Naive thymus-derived CD4-positive, alpha-beta T cell (primary cell): ENCODE measurements at places on chromosomes 6 and 20. TPM values are rescaled to one million over a fixed set of nuclear protein-coding genes. Genes with fewer than 3 reads are reported as not detected.

DNA sequence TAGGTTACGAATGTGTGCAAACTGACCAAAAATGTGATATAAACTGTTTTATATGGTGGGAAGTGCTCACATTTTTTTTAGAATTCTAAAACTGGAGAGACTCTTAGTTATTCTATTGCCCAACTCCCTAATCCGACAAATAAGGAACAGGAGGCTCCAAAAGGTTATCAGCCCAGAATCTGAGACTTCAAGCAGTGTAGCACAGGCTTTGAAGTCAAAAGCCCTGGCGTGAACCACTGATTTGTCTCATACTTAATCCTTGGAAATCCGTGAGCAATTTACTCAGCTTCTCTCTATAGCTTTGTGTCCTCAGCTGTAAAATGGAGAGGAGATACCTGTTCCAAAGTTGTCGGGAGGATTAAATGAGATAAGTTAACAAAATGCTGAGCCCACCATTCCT is 368.8 kb upstream of the SASH1 start:
- DNase-seq = no peak

- no peak for DNase-seq
Measured at GRCh38 chr6:74357321-74357720, 661.3 kb downstream of the CD109 start.

DNA sequence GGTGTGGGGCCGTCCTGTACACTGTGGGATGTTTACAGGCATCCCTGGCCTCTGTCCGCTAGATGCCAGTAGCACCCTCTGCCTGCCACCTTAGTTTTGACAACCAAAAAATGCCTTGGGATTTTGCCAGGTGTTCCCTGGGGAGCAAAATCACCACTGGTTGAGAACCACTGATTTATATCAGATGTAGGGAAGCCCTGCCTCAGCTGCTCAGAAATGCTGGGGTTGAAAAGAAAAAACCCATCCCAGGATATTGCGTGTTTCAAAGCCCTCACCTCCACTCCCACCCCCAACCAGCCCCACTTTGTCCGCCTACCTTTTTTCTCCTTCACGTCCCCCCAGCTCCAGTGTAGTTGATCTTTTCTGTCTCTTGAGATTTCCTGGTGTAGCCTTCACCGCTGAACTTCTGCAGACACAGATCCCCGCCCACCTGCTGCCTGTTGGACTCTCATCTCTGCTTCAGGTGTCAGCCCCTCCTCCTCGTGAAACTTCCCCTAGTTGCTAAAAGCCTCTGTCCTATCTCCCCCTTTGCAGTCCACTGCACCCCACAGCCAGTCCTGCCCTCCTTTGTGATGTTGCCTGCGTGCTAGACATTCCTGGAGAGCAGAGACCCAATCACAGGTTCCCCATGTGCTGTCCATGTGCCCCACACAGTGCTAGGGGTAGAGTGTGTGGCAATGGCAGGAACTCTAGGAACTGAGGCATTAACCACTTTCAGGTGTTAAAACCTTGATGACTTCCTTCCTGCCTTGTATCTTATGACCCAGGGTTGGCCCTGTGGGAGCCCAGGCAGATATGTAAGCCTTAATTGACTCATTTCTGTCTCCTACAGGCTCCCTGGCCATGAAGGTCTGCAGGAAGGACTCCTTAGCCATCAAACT is 98.9 kb downstream of the TBC1D7 start:
- no peak for DNase-seq

- DNase-seq = no peak
Measured at GRCh38 chr6:116974526-116975316, 97.7 kb downstream of the RFX6 start.

The CCM2L gene
- total RNA-seq = not detected

The TMEM200A gene
- total RNA-seq = 0.56 TPM

The STMND1 gene
- total RNA-seq = not detected
